Renal cortical epithelial cell (primary cell): ENCODE measurements at places on chromosomes 1 and 21. TPM values are rescaled to one million over a fixed set of nuclear protein-coding genes. Genes with fewer than 3 reads are reported as not detected.

GRCh38 chr21:43818685-43819084 is 29.3 kb downstream of the RRP1 start:
- DNase-seq = no peak

DNA sequence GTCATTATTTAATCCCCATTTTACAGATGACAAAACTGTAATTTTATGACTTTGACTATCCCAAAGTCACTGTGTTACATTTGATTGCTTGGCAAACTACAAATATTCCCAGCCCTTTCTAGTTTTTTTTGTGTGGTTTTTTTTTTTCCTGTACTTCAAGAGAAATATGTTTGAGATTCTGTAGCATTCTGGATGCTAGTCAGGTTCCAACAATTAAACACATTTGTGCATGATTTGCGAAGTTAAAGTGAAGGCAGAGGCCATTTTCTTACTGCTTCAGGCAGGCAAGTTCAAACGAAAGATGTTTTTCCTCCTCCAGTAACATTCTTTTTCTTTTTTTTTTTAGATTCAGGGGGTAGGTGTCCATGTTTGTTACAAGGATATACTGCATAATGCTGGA is 107.9 kb upstream of the SERTAD4 start:
- DNase-seq = no peak

GRCh38 chr1:67169496-67169895 is 3.2 kb downstream of the IL23R start:
- peak; percentile 16 for DNase-seq

GRCh38 chr1:149986486-149987296 is 23.8 kb downstream of the OTUD7B start:
- peak; percentile 86 for DNase-seq

DNA sequence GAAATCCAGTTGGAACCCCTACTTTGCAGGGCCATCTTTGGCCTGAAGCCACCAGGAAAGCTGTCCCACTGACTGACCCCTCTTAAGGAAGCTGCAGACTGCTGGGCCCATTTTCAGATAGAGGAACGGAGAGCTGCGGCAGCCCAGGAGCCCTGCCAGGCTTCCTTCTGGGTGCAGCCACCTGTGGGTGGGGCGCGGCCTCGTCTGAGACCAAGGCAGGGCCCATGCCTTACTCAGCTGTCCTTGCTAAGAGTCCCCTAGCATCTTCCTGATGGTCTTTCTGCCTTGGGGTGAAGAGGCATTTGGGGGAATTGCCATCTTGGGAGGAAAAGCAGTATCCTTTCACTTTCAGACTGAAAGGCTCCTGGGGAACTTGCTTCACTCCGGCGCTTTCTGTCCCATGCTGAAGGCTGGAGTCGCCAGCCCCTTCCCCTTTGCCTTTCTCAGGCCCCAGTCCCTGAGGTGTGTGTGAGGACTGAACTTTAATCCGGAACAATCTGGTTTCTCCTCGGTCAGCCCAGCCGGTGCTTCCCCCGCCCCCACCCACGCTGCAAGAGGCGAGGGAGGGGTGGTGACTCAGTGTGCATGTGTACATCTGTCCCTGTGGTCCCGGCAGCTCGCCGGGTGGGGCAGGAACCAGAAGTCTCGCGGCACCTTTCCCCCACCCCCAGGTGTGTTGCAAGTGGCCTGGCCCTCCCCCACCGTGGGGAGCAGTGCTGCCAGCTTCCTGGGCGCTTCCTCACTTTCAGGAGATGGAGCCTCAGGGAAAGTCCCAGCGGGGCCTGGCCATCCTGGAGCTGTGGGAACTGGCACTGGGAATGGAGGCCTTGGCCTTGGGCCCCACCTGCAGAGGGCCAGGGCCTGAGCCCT is 5.1 kb downstream of the ZC3H12A start:
- peak; percentile 96 for DNase-seq

DNA sequence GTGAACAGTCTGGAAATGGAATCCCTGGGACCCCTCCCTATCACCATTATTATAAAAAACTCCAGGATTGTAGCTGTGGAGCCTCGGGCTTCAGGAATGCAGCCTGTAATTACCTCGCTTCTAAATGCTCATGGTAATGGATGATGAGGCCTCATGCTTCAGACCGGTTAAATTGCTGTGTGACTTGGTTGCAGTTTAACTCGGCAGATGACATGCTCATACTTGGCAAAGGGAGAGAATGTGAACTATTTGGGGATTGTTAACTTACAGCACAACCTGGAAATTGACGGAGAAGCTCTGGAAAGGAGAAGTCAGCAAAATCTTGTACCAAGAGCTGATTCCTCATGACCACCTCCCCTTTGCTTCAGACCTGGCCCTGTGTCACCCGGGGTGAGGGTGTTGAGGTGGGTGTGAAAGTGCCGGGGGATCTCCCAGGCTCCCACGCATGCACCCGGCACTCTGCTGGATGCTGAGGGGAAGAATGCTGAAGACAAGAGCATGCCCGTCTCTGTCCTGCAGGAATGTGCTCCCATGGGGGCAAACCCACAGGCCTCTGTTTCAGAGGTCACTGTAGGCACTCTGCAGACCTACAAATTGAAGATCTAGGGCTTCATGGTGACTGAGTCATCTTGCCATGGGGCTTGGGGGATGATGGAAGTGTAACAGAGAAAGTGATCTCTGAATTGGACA is 364.8 kb downstream of the RPS6KC1 start:
- peak; percentile 96 for DNase-seq

GRCh38 chr21:29154270-29154669 is 23.8 kb downstream of the MAP3K7CL start:
- DNase-seq = no peak

DNA sequence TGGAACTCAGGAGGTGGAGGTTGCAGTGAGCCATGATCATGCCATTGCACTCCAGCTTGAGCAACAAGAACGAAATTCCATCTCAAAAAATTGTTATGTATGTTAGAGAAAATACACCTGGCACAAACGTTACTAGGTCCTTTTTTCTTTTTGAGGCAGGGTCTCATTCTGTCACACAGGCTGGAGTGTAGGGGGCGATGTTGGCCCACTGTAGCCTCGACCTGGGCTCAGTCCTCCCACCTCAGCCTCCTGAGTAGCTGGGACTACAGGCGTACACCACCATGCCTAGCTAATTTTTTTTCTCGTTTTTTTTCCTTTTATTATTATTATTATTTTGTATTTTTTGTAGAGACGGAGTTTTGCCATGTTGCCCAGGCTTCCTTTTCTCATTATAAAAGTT is 4.4 kb downstream of the HAX1 start:
- DNase-seq = no peak

GRCh38 chr1:216919060-216919970 is 196.1 kb upstream of the ESRRG start:
- no peak for DNase-seq

DNA sequence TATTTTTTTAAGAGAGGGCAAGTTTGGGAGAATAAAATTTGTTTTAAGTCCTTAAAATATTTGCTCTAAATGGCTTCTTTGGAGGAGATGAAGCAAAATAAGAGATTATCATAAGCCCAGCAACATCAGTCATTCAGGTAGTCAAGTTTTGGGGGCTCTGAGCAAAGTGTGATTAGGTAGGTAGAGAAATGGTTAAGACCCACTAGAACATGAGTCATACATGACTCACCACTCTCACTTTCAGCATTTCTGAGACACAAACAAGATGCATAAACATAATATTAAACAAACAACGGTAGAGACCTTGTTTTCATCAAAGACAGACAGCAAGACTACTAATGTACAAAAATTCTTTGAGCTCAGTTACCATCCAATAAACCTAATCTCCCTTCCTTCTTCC is 272.2 kb downstream of the LMO4 start:
- DNase-seq = peak; percentile 53

GRCh38 chr21:46515109-46515508 is 56.4 kb downstream of the DIP2A start:
- no peak for DNase-seq

GRCh38 chr1:9058465-9058864 is 11.0 kb downstream of the SLC2A5 start:
- peak; percentile 38 for DNase-seq

- no peak for DNase-seq
Observed at GRCh38 chr1:91476533-91477217, 24.0 kb upstream of the CDC7 start.

DNA sequence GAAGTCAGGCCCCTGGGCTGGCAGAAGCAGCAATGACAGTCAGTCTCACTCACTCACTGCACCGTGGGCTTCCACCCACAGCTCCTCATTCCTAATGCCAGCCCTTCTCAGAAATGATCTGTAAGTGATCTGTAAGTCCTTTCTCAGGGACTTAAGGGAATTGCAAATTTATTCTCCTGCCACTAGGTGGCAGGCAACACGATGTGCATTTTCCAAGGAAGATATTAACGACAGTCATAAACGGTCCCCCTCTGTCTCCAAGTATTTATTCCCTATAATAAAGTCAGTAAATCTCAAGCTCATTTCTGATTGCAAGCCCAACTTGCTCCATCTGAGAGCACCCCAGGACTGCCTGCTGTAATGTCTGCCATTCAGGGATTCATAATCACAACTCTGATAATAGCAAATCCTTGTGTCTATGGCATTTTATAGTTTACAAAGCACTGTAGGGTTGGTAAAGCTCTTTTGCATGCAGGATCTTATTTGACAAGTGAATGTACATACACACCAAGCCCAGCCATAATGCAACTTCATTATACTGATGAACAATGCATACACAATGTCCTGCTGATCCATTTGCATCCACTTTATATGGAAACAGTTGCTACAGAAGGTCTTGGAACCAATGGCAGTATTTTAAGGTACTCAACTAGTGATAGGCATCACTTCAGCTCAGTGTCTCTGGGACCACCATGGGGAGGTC is 380.5 kb upstream of the CAMK1G start:
- peak; percentile 53 for DNase-seq

GRCh38 chr1:231776010-231776756 is 149.6 kb downstream of the DISC1 start:
- DNase-seq = peak; percentile 53

- no peak for DNase-seq
Observed at GRCh38 chr1:165342587-165342986, 13.9 kb downstream of the LMX1A start.

- peak; percentile 45 for DNase-seq
Observed at GRCh38 chr1:156691665-156692440, 13.5 kb downstream of the CRABP2 start.

DNA sequence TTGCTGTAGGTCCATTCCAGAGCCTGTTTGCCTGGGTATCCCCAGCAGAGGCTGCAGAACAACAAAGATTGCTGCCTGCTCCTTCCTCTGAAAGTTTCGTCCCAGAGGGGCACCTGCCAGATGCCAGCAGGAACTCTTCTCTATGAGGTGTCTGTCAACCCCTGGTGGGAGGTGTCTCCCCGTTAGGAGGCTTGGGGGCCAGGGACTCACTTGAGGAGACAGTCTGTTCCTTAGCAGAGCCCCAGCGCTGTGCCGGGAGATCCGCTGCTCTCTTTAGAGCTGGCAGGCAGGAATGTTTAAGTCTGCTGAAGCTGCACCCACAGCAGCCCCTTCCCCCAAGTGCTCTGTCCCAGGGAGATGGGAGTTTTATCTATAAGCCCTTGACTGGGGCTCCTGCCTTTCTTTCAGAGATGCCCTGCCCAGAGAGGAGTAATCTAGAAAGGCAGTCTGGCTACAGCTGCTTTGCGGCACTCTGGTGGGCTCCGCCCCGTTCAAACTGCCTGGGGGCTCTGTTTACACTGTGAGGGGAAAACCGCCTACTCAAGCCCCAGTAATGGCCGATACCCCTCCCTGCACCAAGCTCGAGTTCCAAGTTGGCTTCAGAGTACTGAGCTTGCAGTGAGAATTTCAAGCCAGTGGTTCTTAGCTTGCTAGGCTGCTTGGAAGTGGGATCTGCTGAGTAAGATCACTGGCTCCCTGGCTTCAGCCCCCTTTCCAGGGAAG is 8.7 kb upstream of the SLC25A24 start:
- DNase-seq = no peak

GRCh38 chr1:106268070-106268469 is 788.4 kb upstream of the PRMT6 start:
- DNase-seq = no peak

GRCh38 chr21:30245061-30245460 is 29.2 kb upstream of the CLDN8 start:
- DNase-seq = no peak

GRCh38 chr1:161082996-161083747 is 6.2 kb downstream of the NECTIN4 start:
- DNase-seq = peak; percentile 95

Gene SMIM11
- total RNA-seq = 3.2 and 3.6 TPM in 2 replicates

Gene HSPA6
- total RNA-seq = 0.17 and 0.25 TPM in 2 replicates

Gene TAS1R3
- total RNA-seq = 0.15 and 0.17 TPM in 2 replicates

Gene CFHR4
- total RNA-seq = not detected in 2 replicates

Gene CELA2B
- not detected in 2 replicates for total RNA-seq

Gene PRAMEF9
- not detected in 2 replicates for total RNA-seq

Gene VWA1
- total RNA-seq = 14.4 and 19.1 TPM in 2 replicates

Gene CCT3
- 499 and 846 TPM in 2 replicates for total RNA-seq
